ENCODE measurements at places on chromosomes 11 and 22.

GRCh38 chr11:110862407-110862806, 150.2 kb upstream of the ARHGAP20 start:
- no peak for DNase-seq

DNA sequence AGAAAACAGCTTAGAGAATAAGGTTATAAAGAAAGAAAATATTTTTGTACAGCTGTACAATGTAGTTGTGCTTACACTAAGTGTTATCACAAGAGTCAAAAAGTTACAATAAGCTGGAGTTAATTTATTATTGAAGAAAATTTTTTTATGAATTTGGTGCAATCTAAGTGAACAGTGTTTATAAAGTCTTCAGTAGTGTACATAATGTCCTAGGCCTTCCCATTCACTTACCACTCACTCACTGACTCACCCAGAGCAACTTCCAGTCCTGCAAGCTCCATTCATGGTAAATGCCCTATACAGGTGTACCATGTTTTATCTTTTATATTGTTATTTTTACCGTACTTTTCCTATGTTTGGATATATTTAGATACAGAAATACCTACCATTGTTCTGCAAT, 34.7 kb downstream of the GDPD4 start:
- DNase-seq = no peak

DNA sequence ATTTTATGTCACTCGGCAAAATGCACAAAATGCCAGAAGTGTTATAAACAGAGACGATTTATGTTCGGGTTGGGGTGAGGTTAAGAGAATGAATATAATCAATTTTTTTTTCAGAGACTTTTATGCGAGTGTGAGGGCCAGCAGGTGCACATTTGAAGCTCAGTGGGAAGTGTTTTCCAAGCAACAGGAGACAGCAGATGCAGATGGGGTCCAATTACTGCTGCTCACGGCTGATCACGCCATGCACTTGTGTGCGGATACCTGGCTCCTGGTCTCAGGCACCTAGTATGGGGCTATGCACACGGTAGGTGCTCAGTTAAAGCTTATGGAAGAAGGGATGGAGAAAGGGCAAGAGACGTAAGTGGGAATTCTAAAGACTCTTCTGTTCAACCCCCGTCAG, 249.1 kb downstream of the MIAT start:
- no peak for DNase-seq

DNA sequence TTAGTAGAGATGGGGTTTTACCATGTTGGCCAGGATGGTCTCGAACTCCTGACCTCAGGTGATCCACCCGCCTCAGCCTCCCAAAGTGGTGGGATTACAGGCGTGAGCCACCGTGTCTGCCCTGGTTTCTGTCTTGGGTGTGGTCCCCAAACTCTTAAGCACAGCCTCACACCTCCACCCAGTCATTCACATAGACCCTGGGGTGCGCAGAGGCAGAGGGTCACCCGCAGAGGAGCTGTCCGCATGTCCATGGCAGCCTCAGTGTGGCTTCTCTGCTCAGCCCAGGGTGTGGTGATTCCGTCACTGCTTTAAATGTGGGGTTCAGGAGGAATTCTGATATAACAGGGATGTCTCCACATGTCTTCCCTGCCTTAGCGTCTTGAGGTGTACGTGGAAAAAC, 48.5 kb upstream of the PRODH start:
- no peak for DNase-seq

DNA sequence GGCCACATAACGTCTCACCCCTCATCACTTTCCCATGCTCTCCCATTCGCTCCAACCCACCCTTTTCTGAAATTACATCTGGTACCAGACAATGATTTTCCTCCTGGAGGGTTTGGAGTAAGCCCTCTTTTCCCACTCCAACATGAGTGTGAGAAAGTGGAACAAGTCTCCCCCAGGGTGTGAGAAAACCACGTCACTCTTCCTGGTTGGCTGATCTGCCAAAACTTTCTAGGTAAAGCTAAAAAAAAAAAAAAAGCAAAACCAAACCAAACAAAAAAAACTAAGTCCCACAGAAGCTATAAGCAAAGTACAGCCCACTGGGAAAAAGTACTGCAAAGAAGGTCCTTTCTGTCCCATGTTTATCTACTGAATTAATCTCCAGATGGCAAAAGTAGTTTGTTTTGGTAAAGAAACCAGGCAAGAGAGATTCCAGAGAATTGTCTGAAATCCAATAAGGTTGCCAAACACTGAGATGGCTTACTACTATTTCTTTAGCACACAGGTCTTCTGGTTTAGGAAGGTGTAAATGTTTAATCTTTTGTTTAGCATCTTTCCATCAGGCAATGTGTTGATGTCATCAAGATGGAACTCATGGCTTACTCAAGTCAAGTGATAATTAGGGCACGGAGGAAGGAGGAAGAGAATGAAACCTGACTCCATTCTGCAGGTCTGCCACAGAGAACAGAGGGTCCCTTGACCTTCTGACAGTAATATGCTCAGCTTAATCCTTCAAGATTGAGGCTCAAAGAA, 395.6 kb downstream of the LARGE1 start:
- no peak for DNase-seq

GRCh38 chr22:47105085-47105484, 342.6 kb downstream of the TBC1D22A start:
- DNase-seq = no peak

- DNase-seq = no peak
Observed at GRCh38 chr22:45240104-45240809, 437 bp downstream of the KIAA0930 start.

- DNase-seq = no peak
Observed at GRCh38 chr11:3984896-3985295, 109.7 kb upstream of the RRM1 start.

DNA sequence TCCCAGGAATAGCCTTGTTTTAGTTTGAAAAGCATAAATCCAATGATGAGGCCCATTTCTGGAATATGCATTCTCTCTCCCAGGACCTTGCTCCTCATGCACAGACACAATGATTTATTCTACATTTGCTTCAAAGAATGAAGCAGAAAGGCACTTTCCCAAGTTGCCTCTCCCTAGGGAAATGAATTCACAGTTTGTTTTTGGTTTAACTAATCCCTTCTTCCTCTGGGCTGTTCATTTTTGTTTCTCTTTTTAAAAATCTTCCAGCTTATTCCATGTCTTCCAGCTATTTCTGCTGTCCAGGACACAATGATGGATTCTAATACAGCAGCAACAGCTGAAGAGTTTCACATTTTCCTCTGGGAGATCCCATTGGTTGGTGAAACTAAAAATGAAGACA, 1529.2 kb upstream of the TENM4 start:
- no peak for DNase-seq

DNA sequence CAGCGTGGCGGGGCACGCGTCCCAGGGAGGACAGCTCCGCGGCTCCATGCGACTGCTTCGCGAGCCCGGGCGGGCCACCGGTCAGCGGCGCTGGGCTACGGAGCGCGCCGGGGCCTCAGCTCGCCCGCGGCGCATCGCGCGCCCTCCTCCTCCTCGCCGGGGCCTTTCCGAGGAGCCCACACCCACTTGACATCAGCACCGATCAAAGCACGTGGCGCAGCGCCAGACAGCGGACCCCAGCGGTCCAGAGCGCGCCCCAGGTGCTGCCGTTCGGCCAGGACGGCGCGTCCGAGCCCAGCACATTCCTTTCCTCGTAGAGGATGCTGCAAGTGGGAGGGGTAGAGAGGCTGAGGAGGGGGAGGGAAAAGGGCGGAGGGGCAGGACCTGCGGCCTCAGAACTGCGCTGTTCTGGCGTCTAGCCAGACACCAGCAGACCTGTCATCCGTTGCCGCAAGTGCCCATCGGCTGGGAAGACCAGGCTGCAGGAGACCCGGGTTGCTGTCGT, 88.6 kb downstream of the PLEKHA7 start:
- peak; percentile 30 for DNase-seq

- DNase-seq = no peak
Observed at GRCh38 chr22:39715778-39716495, 145.4 kb downstream of the CACNA1I start.

DNA sequence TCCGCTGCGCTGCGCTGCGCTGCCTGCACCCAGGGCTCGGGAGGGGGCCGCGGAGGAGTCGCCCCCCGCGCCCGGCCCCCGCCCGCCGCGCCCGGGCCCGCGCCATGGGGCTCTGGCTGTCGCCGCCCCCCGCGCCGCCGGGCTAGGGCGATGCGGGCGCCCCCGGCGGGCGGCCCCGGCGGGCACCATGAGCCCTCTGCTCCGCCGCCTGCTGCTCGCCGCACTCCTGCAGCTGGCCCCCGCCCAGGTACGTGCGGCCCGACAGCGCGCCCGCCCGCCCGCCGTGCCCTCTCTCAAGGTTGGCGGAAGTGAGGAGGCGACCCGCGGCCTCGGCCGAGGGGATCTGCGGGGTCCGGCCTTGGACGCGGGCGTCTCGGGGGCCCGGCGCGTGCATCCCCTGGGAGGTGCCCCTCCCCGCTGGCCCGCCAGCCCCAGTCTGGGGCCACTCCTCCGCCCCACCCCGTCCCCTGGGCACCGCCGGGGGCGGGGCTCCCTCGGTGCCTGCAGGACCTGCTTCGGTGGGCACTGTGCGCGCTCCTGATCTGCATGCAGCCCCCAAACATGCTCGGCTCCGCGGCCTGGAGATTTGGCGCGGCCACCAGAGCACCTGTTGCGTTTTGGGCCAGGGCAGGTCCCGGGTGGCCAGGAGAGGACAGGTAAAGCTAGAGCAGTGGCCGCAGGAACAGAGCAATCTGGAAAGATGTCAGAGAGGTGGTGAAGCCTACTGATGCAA, 429 bp downstream of the VEGFB start:
- peak; percentile 21 for DNase-seq

GRCh38 chr11:126772267-126772666, 228.3 kb downstream of the KIRREL3 start:
- DNase-seq = no peak

GRCh38 chr22:49760280-49760629, 67.4 kb downstream of the BRD1 start:
- DNase-seq = no peak

Data from T1000 (cell line).